Thymus (tissue), 14 donors: ENCODE measurements at places on chromosomes 12 and 14.

GRCh38 chr14:73722581-73722980 lies 8.4 kb upstream of the PNMA1 start:
- DNase-seq: no peak

GRCh38 chr12:8905546-8905945 lies 8.8 kb upstream of the PHC1 start:
- no peak for DNase-seq

DNA sequence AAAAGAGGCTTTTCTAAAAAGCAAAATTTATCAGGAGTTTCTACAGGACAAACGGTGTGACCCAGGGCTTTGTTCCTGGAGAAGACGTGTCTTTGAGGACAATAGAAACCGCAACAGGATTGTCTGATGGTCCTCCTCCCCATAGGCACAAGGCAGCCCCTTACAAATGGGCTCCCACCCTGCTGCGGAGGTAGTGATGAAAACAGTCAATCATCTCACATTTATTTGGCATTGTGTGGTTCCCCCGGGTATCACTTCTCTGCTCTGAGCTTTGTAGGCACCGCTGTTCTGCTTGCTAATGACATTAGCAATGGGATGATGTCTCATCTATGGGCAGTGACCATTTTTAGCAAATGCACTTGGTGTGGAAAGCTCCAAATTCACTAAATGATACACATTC lies 155.5 kb upstream of the TMPO start:
- DNase-seq: no peak

DNA sequence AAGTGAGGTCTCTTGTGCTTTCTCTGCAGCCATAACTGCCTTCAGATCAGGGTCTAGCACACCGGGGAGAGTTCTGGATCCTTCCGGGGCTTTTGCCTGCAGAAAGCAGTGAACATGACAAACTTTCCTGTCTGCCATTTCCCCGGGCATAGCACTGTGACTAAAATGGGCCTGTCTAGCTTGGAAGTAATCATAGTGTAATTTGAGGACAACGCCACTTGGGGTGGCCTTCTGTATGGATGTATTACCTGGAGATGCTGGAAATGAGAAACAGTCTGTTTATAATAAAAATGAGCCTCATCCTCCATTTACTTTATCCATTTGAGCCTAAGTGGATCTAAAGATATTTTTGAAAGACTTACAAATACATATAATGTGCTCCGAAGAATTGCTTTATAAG lies 453.7 kb downstream of the VRK1 start:
- DNase-seq: no peak

DNA sequence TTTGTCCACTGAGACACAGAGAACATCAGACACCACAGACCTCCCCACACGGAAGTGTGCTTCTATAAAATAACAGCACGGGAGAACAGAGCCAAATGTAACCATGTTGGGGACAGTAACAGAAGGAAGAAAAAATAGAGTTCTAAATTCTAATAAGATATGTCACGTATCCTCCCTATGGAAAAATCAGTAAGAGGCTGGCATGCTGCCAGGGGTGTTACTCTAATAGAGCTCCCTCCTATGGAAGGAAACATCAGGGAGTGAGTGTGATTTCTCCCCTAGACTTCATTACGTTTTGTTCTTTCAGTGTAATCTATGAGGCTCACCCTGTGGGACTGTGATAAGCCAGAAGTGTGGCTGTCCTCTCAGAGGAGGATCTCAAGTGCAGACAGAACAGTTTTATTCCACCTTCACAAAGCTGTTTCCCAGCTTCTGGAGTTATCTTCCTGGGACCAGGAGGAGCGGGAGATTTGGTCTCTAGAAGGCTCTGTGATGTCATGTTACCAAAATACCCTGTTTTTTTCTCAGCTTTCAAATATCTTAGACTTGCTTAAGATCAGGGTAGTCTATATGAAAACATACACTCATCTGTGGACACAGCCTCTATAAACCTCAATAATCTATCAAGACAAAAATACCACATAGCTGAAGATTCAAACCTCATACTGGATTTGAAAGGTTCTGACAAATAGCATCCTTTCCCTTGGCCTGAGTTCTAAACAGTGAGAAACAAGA lies 69.3 kb downstream of the ZFC3H1 start:
- DNase-seq: no peak
